ENCODE measurements at places on chromosomes 1 and 21.

- no peak for DNase-seq
Measured at GRCh38 chr1:24045771-24046170, 65.6 kb upstream of the SRSF10 start.

GRCh38 chr1:169860187-169860586 lies 33.5 kb downstream of the SCYL3 start:
- DNase-seq, result no peak

DNA sequence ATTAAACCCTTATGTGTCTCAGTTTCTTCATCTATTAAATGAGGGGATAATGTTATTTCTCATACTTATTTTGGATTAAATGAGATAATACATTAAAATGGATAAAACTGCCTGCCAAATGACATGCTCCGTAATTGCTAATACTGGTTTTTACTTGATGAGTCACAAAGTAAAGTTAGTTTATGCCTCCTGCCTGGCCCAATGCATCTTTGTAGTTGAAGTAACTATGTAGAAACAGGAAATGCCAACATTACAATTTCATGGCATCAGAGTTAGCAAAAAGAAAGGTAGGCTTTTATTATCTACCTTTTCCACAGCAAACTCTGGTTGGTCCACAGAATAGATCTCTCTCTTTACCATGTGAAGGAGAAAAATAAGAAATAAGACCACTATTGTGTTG lies 214.5 kb downstream of the TBX15 start:
- DNase-seq, result no peak

DNA sequence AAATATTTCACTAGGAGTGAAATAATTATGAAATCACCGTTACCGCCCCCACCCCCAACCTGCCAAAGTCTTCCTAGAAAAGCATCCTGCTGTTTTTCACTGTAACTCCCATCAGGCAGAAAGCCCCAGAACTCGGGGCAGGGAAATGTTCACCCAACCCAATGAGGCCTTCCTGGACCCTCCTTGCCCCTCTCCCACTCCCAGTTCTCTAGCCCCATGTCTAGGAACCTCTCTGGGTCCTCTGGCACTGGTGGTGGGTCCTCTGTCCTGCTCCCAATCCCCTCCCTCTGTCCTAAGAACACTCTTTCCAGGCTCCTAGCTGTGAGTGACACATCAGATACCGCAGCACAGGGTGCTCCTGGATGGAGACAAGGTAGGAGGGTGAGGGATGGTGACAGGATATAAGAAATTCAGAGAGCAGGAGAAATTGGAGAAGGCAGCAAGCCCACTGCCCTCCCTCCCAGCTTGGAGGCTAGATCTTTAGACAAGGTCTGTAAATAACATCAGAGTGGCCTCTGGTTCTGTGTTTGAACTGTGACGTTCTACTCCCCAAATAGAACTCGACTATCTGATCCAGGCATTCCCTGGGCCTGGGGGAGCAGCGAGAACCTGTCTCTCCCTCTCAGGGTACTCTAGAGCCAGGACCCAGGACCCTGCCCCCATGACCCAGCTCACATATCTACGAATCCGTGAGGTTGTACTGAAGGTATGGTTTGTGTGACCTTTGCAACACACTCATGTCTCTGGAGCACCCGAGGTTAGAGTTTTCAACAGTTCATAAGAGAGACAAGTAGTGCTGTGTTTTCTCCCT lies 23.3 kb upstream of the BTG2 start:
- no peak for DNase-seq

DNA sequence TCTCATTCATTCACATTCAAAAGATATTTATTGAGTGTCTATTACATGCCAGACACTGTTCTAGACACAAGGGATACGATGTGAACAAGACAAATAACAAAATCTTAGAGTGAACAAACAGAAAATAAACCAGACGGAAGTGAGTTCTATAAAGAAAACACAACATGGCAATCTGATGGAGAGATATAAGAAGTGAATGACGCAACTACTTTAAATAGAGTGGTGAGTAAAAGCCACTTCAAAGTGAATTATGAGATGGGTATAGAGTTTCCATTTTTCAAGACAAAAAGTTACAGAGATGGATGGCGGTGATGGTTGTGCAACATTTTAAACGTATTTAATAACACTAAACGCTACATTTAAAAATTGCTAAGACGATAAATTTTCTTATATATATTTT lies 75.4 kb downstream of the CEP170 start:
- DNase-seq, result no peak

DNA sequence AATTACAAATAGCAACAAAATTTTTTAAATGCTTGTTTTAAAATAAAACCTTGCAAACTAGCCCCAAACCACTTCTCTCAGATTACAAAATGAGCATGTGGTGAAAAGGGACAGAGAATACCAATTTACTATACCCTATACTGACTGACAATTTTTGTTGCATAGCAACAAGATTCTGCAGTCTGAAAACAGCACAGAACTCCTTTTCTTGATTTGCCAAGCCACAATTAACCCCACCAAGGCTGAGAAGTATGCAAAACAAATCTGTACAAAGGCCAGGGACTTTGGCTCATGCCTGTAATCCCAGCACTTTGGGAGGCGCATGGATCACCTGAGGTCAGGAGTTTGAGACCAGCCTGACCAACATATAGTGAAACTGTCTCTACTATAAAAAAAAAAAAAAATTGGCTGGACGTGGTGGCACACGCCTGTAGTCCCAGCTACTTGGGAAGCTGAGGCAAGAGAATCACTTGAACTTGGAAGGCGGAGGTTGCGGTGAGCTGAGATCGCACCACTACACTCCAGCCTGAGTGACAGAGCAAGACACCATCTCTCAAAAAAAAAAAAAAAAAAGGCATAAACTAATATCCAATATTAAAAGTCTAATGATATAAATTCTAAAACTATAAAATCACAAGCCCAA lies 21.8 kb downstream of the ENAH start:
- DNase-seq, result no peak

DNA sequence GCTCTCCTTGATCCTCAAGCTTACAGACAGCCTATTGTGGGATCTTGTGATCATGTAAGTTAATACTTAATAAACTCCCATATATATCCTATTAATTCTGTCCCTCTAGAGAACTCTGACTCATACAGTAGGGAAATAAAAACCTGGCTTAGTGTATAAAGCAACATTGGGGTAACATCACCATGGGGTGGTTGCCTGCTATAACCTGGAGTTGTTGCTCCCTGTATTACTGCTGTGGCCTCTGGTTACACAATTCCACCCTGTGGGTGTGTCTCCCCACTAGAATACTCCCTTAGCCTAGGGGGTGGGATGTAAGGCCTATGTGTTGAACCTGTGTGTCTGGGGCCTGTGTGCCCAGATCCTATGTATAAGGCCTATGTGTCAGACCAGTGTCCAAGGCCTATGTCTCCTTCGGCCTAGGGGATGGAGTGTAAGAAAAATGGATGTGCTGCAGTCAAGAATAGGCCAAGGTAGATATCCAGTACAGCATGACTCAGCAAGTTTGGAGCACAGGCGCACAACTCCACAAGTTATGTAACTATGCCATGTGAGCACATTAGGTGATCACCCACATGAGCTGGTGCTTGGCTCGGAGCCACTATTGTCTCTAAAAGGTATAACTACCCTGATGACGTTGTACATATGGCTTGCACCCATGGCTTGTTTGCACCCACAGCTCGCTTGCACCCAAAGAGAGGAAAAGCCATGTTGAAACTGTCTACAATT lies 96.8 kb upstream of the C1orf21 start:
- DNase-seq, result no peak

DNA sequence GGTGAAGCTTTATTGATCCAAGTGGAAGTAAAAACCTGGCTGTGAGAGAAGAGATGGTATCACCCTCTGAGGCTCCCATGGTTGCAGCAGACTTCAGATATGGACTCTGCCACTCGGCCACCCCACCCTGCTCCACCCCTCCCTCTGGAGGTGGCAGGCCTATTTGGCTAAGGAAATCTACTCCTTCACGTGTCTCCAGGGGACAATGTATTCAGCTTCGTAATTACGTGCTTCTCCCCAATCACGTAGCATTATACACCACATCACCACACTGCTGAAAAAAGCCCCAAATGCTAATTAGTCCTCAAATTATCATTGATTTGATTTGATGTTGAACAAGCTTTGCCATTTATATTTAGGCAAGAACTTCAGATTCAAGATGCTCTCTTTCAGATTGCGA lies 220.7 kb downstream of the OMA1 start:
- DNase-seq, result no peak

GRCh38 chr1:9093091-9093490 lies 23.7 kb upstream of the SLC2A5 start:
- DNase-seq, result no peak

DNA sequence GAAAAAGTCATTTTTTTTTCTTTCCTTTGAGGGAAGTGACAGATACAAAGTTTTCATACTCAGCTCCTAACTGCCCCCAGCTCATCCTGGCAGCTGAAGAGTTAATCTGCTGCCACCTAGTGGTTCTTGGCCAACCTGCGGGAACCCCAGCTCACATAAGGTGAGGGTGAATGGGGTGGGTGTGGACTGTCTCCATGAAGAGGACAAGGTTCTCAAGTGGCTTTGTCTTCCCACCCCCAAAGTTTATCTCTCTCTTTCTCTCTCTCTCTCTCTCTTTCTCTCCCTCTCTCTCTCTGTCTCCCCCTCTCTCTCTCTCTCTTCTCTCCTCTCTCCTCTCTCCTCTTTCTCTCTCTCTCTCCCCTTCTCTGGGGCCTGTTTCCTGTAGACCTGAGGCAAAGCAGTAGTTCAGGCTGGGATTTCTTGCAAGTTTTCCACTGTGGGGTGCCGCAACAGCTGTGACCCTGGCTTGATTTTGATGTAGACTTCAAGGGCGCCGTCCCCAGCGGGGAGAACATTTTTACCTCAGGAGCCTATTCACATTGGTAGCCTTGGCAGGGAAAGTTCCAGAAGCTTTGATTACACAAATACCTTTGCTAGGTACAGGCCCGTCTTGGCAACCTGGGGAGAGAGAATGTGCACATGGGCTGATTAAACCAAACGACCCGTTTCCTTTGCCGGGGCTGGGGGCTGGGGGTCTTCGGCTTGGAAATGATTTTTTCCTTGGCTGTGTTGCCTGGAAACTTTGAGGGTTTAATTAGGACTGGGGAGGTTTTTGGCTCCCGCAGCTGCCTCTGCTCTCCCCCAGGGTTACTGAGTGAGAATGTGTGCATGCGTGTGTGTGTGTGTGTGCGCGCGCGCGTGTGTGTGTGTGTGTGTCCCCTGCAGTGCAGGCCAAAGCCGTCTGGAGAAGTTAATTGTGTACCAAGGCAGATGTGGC lies 135.9 kb downstream of the TM2D1 start:
- DNase-seq, result no peak

- no peak for DNase-seq
Measured at GRCh38 chr21:42986125-42986783, 11.9 kb downstream of the PKNOX1 start.

GRCh38 chr1:160997323-160998038 lies 23.5 kb downstream of the F11R start:
- DNase-seq, result peak; percentile 5

- no peak for DNase-seq
Measured at GRCh38 chr1:46790446-46791101, 8.3 kb upstream of the CYP4B1 start.

GRCh38 chr1:73821520-73821919 lies 376.5 kb downstream of the LRRIQ3 start:
- no peak for DNase-seq

GRCh38 chr1:183842795-183843144 lies 37.9 kb downstream of the RGL1 start:
- DNase-seq, result no peak

GRCh38 chr1:22229379-22229778 lies 86.5 kb upstream of the WNT4 start:
- no peak for DNase-seq

DNA sequence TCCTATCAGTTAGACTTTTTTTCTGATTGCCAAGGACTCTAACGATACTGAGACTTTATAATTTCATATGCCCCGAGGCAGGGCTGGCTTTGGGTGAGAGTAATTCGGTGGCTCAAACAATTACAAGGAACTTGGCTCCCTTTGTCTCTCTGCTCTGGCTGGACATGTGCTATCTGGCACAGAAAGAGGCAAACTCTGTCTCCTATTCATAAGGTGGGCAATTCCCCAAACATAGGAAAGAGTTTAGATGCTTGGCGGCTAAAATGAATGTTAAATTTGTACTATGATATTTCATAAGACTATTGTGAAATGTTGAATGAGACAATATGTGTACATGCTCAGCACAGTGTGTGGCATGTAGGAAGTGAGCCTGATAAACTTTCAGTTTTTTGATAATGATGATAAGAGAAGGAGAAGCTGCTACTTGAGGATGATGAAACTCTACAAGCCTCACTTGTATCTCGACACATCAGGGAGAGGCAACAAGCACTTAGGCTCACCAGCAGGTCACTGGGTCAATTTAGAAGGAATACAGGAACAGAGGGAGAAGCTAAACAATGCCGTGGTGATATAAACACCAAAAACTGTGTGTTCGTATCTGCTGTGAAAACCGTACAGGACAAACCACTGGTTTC lies 12.6 kb upstream of the NTPCR start:
- no peak for DNase-seq

- no peak for DNase-seq
Measured at GRCh38 chr1:43067977-43068751, 103.9 kb downstream of the EBNA1BP2 start.

DNA sequence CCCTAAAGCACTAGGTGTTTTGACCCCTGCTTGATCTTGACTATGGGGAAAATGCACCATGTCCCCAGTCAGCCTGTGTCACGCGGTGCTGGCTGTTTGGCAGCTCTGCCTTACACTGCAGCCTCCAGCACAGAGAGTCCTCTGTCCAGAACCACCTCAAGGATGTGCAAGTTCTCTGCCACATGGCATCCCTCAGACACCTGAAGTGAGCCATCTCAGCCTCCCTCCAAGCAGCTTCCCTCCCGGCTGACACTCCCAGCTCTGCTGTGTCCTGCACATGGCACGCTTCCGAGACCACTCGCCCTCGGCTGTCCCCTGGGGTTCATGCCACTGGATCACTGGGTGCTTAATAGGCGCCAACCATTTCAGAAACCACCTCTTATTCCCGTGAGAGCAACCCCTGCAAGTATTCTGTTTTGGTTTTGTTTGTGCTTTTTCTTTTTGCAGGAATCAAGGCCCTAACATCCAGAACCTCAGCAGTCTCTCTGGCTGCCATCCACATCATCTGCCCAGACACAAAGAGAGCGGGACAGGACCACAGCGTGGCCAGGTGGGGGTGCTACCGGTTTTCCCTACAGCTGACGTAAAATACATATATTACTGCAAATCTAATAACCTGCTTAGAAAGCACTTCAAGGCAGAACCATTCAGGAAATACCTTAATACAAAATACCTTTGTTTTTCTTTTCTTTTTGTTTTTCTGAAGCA lies 45.7 kb downstream of the CAPZB start:
- no peak for DNase-seq

GRCh38 chr1:5522531-5523145 lies 469.6 kb downstream of the NPHP4 start:
- no peak for DNase-seq

- no peak for DNase-seq
Measured at GRCh38 chr1:30597711-30598110, 125.7 kb downstream of the MATN1 start.

GRCh38 chr1:204072931-204073836 lies at the start of gene SOX13:
Gene SOX13 (plus strand): TSS chr1:204073115. CDS start chr1:204112916, 39,801 bp downstream.
- DNase-seq, result no peak

GRCh38 chr1:110674337-110675059 lies at the start of gene KCNA3:
Gene KCNA3 (minus strand): TSS chr1:110674940. CDS start chr1:110674809, 131 bp downstream.
- DNase-seq, result peak; percentile 51

Data from activated CD4-positive, CD25-positive, alpha-beta regulatory T cell (primary cell).